Nephron progenitor cell (in vitro differentiated cells): ENCODE measurements at places on chromosomes 2 and 18.
A peak's percentile ranks its signal among the peaks of the same experiment; 100 is the strongest.

DNA sequence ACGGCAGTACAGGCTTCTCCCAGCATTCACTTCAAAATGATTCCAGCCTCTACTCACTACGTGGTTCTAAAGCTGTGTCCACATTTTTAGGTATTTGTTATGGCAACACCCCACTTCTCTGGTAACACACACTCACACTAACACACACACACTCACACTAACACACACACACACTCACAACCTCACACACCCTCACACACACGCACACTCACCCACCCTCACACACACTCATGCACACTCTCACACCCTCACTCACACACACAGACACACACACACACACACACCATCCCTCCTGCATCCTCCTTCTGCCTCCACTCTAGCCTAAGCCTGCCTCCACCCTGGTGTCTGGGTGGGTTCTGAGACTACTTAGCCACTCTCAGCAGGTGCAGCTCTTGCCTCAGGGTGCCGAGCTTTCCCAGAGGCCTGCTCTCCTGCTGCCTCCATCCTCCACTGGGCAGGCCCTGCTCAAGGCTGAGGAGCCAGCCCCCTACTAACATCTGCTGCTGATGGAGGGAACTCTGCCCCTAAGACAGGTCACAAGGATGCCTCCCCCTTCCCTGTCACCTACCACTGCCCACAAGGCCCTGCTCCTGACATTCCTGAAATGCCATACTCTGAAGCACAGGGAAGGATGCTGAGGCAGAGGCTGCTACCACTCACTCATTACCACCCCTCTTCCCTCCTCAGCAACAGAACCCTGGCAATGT is 63.9 kb downstream of the NCAPH start:
- H3K36me3 ChIP-seq, result no peaks in the 10 kb centered on the region
- H3K27me3 ChIP-seq, result peaks cover 10% of the 10 kb centered on the region

- H3K4me1 ChIP-seq, result no peaks in the 10 kb centered on the region
- H3K27ac ChIP-seq, result no peak overlapping the region
- H3K27me3 ChIP-seq, result no peaks in the 10 kb centered on the region
- no peak for DNase-seq
- H3K36me3 ChIP-seq, result no peaks in the 10 kb centered on the region
Observed at GRCh38 chr2:108365656-108366055, 12.1 kb upstream of the SULT1C4 start.

- H3K36me3 ChIP-seq, result no peaks in the 10 kb centered on the region
- no peak overlapping the region for H3K27ac ChIP-seq
- no peak for DNase-seq
- H3K27me3 ChIP-seq, result peaks cover 4% of the 10 kb centered on the region
- peaks cover 27% of the 10 kb centered on the region for H3K4me1 ChIP-seq
Observed at GRCh38 chr2:36701391-36701795, 4.9 kb downstream of the VIT start.

GRCh38 chr2:63741884-63742579 is 99.7 kb upstream of the UGP2 start:
- no peak for DNase-seq
- H3K36me3 ChIP-seq, result no peaks in the 10 kb centered on the region
- no peaks in the 10 kb centered on the region for H3K27me3 ChIP-seq
- H3K27ac ChIP-seq, result no peak overlapping the region
- H3K4me3 ChIP-seq, result no peak overlapping the region

DNA sequence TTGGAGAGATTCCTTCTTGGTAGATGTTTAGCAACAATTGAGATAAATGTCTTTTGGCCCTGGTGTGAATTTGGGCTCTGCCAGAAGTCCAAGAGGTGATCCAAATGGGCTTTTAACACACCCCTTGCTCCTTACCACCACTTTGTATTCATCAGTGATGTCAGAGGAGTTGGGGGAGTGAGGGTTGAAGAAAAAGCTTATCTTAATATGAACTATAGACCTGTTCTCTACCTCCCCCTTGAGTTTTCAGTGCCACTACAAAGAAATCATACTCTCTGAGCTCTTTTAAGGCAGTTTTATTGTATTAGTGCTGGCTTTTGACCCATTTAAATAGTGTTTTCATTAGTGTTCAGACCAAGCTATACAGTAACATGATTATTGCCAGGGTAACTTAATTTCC is 229.1 kb downstream of the PHLPP1 start:
- H3K27ac ChIP-seq, result no peak overlapping the region
- no peak overlapping the region for H3K4me3 ChIP-seq
- peaks cover 3% of the 10 kb centered on the region for H3K27me3 ChIP-seq
- no peak for DNase-seq
- peaks cover 6% of the 10 kb centered on the region for H3K4me1 ChIP-seq

DNA sequence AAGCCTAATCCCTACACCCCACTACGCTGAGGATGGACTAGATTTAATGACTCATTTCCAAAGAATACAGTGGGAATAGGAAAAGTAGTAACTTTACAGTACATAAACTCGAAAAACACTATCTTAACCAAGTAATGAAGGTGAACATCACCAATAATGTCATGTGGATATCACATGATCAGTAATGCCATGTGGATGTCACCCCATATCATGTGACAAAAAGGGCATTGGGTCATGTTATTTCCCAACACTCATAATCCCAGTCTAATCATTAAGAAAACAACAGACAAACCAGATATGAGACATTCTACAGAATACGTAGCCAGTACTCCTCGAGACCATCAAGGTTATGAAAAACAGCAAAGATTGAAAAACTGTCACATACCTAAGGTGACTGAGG is 667.3 kb upstream of the CRIM1 start:
- H3K27ac ChIP-seq, result no peak overlapping the region
- H3K4me1 ChIP-seq, result no peaks in the 10 kb centered on the region
- H3K36me3 ChIP-seq, result no peaks in the 10 kb centered on the region
- no peak overlapping the region for H3K4me3 ChIP-seq
- DNase-seq, result no peak

- no peak for DNase-seq
- H3K4me1 ChIP-seq, result peaks cover 2% of the 10 kb centered on the region
- no peak overlapping the region for H3K4me3 ChIP-seq
- no peak overlapping the region for H3K27ac ChIP-seq
Observed at GRCh38 chr2:159600752-159601151, 15.6 kb downstream of the BAZ2B start.

GRCh38 chr2:174997110-174997509 is 8.1 kb downstream of the CHN1 start:
- no peak for DNase-seq
- no peaks in the 10 kb centered on the region for H3K27me3 ChIP-seq
- H3K27ac ChIP-seq, result no peak overlapping the region
- H3K36me3 ChIP-seq, result peaks cover 35% of the 10 kb centered on the region

DNA sequence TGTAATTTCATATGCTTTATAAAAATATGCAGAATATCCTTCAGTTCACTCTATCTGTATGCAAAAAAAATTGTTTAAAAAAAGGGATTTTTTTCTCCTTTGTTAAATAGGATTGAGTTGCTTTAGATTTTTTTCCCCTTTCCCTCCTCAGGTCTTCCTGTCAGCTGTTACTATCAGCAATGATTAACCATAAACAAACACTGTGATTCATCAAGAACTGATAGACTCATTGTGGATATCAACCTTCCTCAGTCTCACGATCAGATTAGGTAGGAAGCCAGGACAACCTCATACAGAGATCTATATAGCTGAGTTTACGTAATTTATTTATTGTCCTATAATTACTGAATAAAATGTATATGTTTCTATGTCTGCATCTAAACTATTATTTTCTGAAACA is 2136.2 kb upstream of the CELF4 start:
- H3K27ac ChIP-seq, result no peak overlapping the region
- H3K27me3 ChIP-seq, result peaks cover 3% of the 10 kb centered on the region
- peaks cover 17% of the 10 kb centered on the region for H3K36me3 ChIP-seq
- H3K4me3 ChIP-seq, result no peak overlapping the region

- no peak for DNase-seq
- H3K27ac ChIP-seq, result no peak overlapping the region
- H3K27me3 ChIP-seq, result no peaks in the 10 kb centered on the region
Observed at GRCh38 chr2:32688541-32688940, 60.7 kb downstream of the TTC27 start.

DNA sequence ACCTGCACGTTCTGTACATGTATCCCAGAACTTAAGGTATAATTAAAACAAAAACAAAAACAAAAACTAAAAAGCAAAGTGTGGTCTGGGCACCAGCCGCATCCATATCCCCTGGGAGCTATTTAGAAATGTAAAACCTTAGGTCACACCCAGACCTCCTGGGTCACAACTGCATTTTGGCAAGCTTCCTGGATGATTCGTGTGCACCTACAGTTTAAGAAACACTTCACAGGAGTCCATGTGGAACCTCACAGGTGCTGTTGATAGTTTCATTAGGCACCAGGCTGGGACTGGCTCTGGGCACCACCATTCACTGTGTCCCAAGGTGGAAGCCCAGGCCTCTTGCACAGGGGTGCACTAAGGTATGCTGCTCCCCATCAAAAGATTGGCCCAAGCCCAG is 103.6 kb upstream of the BOD1L2 start:
- no peaks in the 10 kb centered on the region for H3K36me3 ChIP-seq
- H3K4me1 ChIP-seq, result peaks cover 5% of the 10 kb centered on the region
- H3K27me3 ChIP-seq, result peaks cover 11% of the 10 kb centered on the region
- H3K4me3 ChIP-seq, result no peak overlapping the region
- H3K27ac ChIP-seq, result no peak overlapping the region
- no peak for DNase-seq

DNA sequence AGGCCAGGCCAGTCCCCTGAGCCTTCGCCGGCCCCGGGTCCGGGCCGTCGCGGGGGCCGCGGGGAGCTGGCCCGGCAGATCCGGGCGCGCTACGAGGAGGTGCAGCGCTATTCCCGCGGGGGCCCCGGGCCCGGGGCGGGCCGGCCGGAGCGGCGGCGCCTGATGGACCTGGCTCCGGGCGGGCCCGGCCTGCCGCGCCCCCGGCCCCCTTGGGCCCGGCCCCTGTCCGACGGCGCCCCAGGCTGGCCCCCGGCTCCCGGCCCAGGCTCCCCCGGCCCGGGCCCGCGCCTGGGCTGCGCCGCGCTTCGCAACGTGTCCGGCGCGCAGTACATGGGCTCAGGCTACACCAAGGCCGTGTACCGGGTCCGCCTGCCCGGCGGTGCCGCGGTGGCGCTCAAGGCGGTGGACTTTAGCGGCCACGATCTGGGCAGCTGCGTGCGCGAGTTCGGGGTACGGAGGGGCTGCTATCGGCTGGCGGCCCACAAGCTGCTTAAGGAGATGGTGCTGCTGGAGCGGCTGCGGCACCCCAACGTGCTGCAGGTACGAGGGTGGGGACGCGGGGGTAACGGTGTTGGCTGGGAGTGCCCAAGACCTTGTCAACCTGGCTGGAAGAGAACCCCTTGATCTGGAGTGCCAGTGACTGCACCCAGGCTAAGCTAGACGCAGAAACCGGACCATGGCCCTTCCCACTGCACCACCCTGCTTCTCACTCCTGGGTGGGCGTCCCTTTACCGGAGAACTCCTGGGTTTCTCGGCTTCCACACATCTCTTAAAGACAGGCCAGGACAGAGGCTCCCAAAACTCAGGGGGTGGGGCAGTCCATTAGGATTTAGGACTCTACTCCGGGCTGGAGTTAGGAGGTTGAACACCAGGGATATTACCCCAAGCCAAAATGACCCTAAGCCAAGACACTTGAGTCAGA is 739 bp downstream of the PKDCC start:
- no peak overlapping the region for H3K27ac ChIP-seq
- peaks cover 8% of the 10 kb centered on the region for H3K36me3 ChIP-seq
- DNase-seq, result peak; percentile 55
- H3K27me3 ChIP-seq, result peaks cover 40% of the 10 kb centered on the region
- peak overlapping the region; percentile 90 for H3K4me3 ChIP-seq

DNA sequence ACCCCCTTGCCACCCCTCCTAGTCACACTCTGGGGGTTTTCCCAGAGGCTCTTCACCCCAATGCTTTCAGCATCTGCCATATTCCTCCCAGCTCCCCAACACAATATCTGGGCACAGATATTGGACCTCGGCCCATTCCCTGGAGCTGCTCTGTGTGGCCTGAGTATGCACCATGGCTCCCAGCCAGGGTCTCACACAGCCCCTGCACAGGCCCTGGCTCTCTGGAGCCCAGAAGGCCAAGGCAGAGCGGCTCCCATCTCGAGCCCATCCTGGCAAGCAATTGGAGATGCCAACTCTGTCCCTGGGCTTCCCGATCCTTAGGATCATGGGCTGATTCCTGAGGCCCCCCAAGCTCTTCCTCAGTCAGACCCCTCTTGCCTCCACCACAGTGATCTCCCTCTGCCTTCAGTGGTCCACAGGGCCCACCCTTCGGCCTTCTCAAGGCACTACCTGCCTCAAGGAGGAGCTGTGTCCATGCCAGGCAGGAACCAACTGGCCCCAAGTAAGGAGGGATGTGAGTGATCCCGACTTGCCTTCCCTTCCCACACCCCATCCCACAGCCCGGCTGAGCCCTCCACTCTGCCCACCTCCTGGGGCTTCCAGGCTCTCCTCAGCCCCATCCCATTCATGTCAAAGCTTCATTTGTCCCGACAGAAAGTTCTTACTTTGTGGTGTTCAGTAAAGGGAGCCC is 62.7 kb downstream of the ADD2 start:
- peak overlapping the region; percentile 17 for H3K27ac ChIP-seq
- H3K4me3 ChIP-seq, result no peak overlapping the region
- no peak for DNase-seq

- no peak overlapping the region for H3K27ac ChIP-seq
- no peaks in the 10 kb centered on the region for H3K36me3 ChIP-seq
- H3K4me3 ChIP-seq, result no peak overlapping the region
Observed at GRCh38 chr2:138814123-138814898, 34.1 kb upstream of the NXPH2 start.

DNA sequence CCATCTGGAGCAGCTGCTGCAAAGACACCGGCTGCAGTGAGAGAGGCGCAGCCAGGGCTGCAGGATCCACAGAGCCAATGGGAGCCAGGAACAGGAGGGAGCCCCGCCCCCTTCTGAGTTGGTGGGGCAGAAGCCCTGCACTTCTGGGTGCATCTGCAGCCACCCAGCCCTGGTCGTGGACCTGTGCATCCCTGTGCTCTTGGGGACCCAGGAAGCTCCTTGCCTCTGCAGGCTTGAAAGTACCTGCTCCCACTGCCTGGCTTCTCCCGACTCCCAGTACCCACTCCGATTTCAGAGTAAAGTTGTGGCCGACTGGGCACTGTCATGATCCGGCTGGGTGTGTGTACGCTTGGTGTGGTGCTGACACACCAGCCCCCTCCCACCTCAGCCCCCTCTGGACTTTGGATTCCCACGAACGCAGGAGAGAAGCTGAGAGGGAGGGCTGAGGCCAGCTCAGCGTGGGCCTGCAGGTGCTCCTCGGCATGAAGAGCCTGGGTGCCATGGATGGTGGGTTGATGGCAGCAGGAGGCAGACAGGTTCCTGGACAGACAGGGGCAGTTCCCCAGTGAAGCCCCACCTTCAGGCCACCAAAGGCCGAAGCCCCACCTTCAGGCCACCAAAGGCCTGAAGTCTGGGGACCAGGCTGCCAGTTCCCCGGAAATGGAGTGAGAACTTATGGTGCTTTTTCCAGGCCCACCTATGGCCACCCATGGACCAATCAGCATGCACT is 34.9 kb downstream of the LRRTM4 start:
- no peak overlapping the region for H3K27ac ChIP-seq
- H3K36me3 ChIP-seq, result no peaks in the 10 kb centered on the region
- DNase-seq, result peak; percentile 5

GRCh38 chr2:48377646-48378045 is 152.3 kb upstream of the STON1 start:
- no peaks in the 10 kb centered on the region for H3K4me1 ChIP-seq
- DNase-seq, result no peak
- no peak overlapping the region for H3K4me3 ChIP-seq
- peaks cover 45% of the 10 kb centered on the region for H3K36me3 ChIP-seq
- no peak overlapping the region for H3K27ac ChIP-seq
- no peaks in the 10 kb centered on the region for H3K27me3 ChIP-seq
